ENCODE measurements at places on chromosomes 12 and 14.

DNA sequence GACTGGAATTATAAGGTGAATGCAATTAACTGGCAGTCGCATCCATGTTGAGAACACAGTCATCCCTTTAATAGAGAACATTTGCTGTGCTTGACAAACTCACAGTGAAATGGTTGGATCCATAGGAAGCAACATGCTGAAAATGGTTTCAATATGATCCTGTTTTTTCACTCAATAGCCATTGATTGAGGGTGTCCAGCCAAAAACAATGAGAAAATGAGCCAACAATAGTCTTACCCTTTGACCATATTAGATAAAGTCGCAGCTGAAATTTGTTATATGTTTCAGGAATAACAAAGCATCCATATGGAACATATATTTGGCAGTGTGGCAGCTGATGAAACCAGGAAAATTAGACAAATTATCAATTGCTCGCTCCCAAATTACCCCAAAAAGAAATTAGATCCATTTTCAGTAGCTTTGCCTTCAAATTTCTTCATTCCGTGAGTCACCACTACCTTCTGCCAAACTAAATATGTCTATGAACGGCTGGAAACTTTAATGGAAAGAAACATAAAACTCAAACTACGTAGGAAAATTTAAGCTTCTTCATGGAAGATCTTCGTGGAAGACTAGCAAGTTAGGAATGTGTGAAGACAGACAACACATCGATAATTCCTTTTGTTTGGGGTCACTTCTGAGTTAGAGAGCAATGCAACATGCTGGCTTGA, 17.4 kb downstream of the IGF1 start:
- DNase-seq = no peak

GRCh38 chr14:96587823-96588385, 85.7 kb downstream of the PAPOLA start:
- no peak for DNase-seq

DNA sequence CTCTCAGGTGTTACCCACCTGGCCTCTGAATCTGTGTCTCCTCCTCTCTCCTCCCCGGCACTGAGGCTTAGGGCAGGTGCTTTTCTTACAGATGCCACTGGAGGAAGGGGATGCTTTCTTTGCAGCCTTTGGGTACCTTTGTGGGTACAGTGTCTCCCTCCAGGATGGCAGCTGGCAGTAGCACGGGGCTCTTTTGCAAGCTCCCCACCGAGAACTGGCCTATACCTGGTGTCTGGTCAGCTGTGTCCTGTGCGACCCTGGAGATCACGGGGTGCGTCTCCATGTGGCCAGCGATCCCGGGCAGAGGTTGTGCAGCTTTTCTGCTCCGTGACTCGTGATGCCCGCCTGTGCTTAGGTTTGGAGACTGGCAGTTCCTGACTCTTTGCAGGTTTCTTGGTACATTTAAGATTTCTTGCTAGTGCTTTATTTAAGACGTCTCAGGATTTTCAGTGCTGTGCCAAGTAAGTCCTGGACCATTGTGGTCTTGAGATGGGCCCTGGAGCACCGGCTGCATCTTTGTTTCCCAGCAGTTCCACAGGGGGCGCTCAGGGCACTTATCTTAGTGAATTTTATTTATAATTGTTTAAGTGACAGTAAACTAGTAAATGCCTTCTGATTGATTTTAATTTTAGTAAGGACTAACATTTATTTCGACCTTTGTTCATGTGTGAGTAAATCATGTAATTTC, 68.9 kb downstream of the DDX51 start:
- no peak for DNase-seq

DNA sequence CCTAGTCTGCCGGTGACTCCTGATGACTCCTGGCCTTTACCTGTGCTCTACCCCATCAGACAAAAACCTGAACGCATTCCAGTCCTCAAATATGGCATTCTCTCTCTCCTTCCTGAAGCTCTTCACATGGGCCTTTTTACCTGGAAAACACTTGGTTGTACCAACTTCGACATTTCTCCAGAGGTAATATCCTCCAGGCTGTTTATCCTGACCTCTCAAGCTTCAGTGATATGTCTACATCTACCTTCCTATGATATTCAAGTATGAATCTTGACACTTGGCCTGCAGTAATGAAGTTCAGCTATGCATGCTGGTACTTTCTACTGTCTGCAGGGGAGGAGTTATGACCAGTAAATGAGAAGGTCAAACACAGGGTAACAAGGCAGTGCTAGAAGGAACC, 901.8 kb downstream of the VRK1 start:
- DNase-seq = no peak

GRCh38 chr14:45651890-45652289, 398.9 kb upstream of the MIS18BP1 start:
- no peak for DNase-seq

DNA sequence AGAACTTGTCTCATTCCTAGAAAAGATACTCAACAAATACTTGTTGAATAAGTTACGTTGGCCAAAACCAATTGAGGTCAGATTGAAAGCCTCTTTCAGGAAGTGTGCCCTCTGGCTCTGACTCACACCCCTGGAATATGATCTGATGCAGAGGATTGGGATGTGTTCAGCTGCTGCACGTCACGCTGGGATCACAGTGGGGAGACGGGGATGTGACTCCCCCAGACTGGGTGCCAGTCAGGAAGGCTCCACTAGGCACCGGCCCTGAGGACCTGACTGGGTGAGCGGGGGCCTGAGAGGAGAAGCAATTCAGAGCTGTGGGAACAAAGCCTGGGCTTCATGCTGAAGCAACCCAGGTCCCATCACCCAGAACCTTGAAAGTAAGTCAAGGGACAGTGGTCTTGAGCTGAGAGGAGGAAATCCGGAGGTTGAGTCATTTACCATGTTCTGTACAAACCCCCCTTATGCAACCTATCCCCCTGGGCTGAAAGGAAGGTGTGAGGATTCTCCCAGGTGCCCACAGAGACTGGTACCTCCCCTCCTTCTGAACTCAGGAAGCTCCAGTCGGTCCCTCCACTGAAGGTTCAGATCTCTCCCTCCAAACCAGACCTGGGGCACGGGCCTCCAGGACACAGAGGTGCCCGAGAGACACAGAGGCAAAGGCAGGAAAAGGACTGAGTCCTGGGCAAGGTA, 3.9 kb downstream of the CEBPE start:
- DNase-seq = no peak

DNA sequence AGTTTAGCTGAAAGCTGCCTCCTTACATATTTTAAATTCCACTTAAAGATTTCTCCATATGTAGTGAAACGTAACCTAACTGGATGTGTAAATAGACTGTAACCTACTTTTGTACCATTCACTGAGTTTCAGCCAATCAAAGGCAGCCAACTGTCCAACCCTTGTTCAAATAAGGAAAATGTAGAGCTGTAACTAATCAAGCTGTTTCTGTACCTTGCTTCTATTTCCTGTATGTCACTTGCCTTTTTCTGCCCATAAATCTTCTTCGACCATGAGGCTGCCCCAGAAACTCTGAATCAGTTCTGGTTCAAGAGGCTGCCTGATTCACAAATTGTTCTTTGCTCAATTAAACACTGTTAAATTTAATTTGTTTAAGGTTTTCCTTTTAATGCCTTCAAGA, 6.3 kb downstream of the SLC7A8 start:
- no peak for DNase-seq

DNA sequence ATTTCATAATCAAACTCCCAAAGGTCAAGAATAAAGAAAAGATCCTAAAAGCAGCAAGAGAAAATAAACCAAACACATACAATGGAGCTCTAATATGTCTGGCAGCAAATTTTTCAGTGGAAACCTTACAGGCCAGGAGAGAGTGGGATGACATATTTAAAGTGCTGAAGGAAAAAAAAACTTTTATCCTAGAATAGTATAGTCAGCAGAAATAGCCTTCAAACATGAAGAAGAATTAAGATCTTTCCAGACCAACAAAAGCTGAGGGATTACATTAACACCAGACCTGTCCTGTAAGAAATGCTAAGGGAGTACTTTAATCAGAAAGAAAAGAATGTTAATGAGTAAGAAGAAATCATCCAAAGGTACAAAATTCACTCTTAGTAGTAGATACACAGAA, 215.7 kb upstream of the IGF1 start:
- DNase-seq = no peak

DNA sequence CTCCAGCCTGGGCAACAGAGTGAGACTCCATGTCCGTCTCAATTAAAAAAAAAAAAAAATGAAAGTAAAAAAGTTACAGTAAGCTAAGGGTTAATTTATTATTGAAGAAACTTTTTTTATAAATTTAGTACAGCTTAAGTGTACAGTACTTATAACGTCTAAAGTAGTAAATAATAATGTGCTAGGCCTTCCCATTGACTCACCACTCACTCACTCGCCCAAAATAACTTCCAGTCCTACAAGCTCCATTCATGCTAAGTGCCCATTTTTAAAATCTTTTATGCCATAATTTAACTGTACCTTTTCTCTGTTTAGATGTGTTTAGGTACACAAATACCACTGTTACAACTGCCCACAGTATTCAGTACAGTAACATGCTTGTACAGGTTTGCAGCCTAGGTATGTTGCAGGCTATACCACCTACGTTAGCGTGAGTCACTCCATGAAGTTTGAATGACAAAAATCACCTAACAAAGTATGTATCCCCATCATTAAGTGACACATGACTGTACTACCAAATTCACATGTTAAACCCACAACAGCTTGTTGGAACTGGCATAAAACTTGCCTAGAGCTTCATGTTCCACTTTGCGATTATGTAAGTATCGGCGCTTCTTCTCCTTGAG, 10.7 kb downstream of the KANSL2 start:
- no peak for DNase-seq

GRCh38 chr14:61929651-61930050, 167.4 kb downstream of the SNAPC1 start:
- no peak for DNase-seq

- no peak for DNase-seq
Observed at GRCh38 chr14:97620066-97620465, 822.9 kb downstream of the VRK1 start.

GRCh38 chr14:103925316-103925715, 2.9 kb upstream of the TDRD9 start:
- DNase-seq = no peak

- no peak for DNase-seq
Observed at GRCh38 chr12:110844551-110845338, 2.0 kb upstream of the CCDC63 start.

DNA sequence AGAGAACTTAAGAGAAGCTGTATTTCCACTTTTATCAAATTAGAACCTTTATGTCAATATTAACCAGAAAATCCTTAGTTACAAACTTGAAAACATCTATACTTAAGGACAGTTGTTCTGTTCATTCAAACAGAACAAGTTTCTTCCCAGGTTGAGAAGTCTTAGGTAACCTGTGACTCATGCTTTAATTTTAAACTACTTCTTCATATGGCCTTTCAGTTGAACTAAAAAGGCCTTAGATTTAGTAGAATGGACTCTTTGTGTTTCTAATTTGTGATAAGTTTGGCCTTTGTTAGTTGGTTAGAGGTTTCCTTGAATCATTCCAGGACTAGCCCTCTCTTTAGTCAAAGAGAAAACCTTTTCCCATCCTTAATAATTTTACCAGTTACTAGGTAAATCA, 274.2 kb downstream of the FUT8 start:
- no peak for DNase-seq

DNA sequence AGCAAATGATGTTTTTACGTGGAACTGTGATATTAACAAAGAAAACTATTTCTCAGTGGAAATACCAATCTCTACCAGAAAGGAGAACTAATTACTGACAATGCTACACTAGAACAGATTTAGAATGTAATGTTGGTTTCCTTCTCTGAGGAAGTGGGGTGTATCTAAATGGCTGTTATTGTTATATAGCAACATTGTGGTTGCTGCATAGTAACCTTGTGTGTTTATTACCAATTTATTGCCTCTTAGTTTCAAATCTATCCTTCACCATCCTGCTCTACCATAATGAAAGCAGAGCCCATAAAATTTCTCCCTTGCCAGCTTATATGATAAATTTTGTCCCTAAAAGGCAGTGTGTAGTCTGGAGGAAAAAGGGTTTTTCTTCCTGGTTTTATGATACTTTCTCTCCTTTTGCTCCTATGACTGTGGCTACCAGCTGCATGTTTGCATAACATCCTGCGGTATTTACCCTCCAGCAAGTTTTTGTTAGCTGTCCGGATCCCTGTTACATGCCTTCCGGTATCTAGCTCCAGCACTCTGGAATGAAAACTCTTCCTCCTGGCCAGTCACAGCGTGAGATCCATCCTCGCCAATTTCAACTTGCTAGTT, 5.7 kb upstream of the KLRK1 start:
- DNase-seq = no peak

- no peak for DNase-seq
Observed at GRCh38 chr12:129332286-129332685, 479.0 kb downstream of the GLT1D1 start.

- DNase-seq = no peak
Observed at GRCh38 chr14:74645244-74645643, 33.2 kb upstream of the LTBP2 start.

DNA sequence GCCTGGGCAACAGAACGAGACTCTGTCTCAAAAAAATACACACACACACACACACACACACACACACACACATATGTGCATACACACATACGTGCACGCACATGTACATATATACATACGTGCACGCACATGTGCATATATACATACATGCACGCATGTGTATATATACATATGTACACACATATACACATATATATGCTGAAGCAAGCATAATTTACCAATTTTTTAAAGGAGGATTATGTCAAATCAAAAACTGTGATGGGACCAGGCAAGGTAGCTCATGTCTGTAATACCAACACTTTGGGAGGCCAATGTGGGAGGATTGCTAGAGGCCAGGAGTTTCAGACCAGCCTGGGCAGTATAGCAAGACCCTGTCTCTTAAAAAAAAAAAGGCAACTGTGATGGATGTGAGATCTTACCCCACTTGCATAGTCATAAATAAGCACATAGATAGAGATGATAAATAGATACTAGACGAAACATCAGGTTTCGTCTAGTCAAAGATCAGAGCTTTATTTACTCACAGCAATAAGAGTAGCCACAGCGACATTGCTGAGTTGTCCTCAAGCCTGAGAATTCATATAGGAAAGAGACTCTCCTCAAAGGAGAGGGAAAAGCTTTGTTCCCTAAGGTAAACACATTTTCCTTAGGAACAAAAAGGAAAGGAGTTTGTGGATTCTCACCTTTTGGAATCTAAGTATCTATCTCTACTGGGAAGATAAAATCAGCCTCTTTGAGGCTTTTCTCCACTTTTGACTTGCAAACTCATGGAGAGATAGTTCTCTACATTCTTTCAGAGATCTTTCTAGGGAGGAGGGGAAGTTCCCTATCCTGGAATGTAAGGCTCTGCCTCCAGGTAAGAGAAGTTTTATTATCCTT, 74.7 kb upstream of the AMN1 start:
- DNase-seq = no peak
